ENCODE measurements at places on chromosomes 2 and 18.

GRCh38 chr2:171180229-171180930 is 19.7 kb upstream of the TLK1 start:
- DNase-seq: no peak

GRCh38 chr2:235879116-235879515 is 289.1 kb downstream of the GBX2 start:
- no peak for DNase-seq

- no peak for DNase-seq
Observed at GRCh38 chr2:235641956-235642355, 148.1 kb downstream of the AGAP1 start.

DNA sequence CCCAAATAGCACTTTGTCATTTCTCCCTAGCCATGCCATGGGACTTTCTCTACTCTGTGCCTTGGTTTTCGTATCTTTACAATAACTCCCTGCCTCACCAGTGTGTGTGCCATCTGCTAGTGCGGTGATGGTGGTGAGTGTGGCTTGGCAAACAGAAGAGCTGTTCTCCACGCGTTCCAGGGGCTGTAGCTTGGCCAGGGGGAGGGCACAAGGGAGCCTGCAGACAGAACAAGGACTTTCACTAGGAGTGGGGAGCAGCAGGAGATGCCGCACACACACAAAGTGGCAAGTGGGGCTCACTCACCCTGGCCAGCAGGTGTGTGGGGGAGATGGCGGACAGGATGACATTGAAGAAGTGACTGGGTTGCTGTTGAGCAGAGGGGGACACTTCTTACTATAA is 196.9 kb downstream of the HAUS1 start:
- DNase-seq: no peak

DNA sequence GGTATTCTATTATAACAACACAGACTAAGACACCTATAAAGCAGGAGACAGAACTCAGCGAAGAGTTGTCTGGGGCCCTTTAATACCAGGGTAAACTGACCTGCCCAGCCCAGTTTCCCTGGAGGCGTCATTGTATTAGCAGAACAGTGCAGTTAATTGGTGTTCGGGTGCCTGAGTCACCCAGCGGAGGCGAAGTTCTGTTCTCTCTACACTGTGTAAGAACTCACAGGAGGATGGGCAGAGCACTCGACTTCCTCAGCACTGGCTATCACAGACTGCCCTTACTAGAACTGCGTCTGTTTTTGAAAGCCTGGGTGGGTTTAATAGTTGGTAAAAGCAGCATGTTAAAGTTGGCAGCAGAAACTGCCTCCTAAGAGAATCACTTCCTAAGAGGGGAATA is 106.5 kb upstream of the ATP8B1 start:
- DNase-seq: no peak
